ENCODE measurements at places on chromosomes 3 and 15.

- peak; percentile 43 for DNase-seq
These were observed 39.4 kb upstream of the TRIM71 start for GRCh38 chr3:32778389-32778788.

GRCh38 chr3:55688154-55688553 lies 201.0 kb upstream of the WNT5A start:
- no peak for DNase-seq

DNA sequence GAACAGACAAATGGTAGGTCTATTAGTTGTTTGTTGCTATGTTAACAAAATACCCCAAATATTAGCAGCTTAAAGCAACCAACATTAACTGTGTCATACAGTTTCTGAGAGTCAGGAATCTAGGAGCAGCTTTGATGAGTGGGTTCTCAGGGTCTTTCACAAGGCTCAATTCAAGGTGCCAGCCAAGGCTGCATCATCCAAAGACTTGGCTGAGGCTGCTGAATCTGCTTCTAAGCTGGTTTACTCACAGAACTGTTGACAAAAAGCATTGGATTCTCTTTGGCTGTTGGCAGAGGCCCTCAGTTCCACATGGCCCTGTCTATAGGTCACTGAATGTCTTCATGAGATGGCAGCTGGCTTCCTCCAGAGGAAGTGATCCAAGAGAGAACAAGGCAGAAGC lies 40.3 kb upstream of the TSC22D2 start:
- no peak for DNase-seq

- peak; percentile 70 for DNase-seq
These were observed 4.3 kb downstream of the BTBD1 start for GRCh38 chr15:83062768-83063180.

DNA sequence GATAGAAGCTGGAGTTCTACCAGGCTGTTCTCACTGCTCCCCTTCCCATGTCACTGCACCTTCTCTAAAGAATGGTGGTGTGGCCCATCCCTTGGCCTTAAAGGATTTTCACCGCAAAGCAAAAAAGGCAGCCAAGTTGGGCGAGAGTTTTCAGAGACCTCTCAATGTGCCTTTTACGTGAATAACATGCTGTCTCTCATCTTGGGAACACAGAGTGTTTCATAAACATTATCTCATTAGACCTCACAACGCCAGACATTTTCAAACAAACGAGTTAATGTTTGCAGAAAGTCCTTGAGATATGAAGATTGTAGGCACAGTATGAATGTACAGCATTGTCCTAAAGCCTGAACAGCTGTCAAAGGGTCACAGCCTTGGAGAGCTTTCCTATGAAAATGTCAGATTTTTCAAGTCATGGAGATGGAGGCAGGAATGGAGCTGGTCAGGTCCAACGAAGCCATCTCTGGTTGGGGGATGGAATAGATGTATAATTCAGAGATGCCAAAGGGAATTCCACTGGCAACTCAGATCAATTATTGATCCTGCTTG lies 21.3 kb downstream of the TM4SF1 start:
- DNase-seq, result no peak

DNA sequence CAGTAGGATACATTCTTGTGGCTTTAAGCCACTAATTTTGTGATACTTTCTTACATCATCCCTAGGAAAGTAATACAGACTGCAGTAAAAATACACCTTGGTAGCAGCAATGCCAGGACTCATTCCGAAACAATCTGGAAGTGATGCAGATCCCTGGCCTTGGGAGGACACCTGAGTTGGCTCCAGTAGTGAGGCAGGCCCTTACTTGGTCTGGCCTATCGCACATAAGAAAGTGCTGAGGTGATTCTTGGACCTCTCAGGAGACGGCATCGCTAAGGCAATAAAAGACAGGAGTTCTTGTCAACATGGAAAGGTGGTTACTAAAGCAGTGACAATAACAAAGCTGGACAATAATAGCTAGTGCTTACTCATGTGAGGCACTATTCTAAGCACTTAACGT lies 126.5 kb downstream of the SUCNR1 start:
- DNase-seq, result no peak

- DNase-seq, result no peak
These were observed 26.1 kb upstream of the LOXL1 start for GRCh38 chr15:73900095-73900712.

- peak; percentile 97 for DNase-seq
These were observed 63.9 kb downstream of the IQSEC1 start for GRCh38 chr3:13009132-13009945.

DNA sequence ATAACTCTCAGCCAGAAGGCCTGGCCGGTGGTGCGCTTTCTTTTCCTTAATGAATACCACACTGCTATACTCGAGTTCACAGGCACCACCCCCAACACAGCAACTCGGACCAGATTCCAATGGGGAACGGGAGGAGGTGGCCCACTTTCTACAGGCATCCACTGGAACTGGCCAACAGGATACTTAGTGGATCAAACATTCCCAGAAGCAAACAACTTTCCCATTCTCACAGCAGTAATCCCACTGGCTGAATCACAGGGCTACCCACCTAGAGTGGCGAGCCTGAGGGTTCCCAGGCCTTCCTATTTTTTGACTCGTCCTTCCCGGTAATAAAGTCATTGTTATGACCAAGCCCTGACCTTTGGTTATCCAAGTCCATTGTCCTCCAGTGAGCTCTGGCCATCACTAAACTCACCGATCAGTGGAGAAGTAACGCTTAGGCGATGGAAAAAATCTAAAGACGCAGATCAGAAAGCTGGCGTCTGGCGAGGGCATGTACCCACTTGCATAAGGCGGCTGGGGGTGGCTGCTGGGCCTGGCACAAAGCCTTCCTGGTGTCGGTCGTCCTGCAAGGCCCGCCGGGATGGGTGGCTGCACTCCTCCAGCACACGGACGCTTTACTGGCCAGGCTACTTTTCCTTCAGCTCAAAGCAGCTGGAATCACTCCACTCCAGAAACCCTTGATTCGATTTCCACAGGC lies 1.2 kb downstream of the EOGT start:
- DNase-seq, result no peak

GRCh38 chr3:171189394-171190080 lies 163.0 kb upstream of the SLC2A2 start:
- no peak for DNase-seq

GRCh38 chr3:188236271-188236670 lies 82.3 kb downstream of the LPP start:
- no peak for DNase-seq

DNA sequence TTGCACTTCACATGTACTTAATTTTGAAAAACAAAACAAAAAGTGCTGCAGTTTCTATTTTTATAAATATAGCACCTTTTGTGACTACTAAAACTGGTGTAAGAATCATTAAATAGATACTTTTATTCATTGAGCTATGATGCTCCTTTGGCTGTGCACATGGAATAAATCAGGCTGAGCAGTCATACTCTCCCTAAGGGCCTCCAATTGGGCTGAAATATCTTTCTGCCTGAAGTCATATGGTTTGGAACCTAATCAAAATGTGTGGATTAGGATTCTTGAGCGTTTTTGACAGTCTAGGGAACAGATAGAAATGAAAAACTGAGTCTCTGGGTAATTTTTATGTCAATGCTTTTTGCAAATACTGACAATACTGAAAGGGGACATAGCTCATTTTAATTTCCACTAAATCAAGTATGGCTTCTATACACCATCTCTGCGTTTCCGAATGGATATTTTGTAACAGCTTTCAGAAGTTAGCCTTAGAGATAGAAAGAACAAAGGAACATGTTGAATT lies 392.2 kb upstream of the ROBO1 start:
- DNase-seq, result no peak

DNA sequence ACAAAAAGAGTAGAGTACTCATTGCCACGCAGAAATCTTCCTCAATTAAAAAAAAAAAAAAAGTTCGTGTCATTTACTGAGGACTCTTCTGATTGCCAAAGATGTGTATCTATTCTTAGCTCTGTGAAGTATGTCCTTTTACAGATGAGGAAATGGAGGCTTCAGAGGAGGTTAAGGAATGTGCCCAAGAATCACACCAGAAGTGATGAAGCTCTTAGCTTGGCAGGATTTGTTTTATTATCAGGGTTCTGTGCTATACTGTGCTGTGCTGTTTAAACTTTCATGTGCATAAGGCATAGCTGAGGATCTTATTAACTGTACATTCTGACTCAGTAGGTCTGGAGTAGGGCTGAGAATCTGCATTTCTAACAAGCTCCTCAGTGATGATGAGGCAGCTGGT lies 665.2 kb upstream of the ADAMTS9 start:
- DNase-seq, result no peak

DNA sequence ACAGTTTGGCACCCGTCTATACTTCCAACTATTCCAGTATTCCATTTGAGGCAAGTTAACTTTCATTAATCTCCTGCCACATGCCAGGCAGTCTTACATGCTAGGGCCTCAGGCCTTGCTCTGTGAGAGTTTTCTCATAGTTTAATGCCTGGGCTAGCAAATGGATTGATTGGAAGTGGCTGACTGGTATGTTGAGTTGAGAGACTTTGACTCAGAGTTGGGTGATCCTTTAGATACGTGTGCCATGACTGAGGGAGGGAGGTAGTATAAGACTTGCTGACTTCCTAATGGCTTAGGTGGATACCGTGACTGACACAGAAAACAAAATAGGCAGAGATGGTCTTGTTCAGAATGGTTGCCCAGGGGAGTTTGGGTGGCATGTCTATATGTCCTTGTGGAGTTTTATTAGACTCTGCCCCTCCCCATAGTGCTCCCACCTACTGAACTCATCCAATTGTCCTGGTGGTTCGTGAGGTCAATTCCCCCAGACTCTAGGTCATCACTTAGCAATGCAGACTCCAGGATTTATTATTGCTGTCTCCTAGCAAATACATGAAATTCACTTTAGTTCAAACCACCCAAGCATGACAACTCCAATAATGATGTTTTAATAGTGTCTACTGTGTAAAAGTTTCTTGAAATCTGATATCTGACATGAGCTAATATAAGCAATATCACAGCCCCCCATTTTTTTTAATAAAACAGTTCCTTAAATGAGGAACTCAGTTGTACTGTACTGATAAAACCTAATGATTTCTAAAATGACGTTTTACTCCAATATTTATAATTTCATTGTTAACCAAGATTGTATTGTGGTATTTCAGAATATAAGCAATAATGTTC lies 413.9 kb upstream of the MDFIC2 start:
- no peak for DNase-seq

DNA sequence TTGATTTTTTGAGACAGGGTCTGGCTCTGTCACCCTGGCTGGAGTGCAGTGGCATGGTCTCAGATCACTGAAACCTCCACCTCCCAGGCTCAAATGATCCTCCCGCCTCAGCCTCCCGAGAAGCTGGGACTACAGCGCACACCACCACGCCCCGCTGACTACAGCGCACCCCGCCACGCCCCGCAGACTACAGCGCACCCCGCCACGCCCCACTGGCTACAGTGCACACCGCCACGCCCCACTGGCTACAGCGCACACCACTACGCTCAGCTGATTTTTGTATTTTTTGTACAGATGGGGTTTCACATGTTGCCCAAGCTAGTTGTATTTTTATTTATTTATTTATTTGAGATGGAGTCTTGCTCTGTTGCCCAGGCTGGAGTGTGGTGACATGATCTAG lies 35.6 kb downstream of the SLC51A start:
- DNase-seq, result no peak

GRCh38 chr3:180693656-180694055 lies 14.4 kb upstream of the CCDC39 start:
- DNase-seq, result no peak

GRCh38 chr3:48750856-48751255 lies 33.8 kb upstream of the IP6K2 start:
- peak; percentile 35 for DNase-seq

- DNase-seq, result peak; percentile 98
These were observed 16.7 kb upstream of the CMTM7 start for GRCh38 chr3:32374788-32375595.

DNA sequence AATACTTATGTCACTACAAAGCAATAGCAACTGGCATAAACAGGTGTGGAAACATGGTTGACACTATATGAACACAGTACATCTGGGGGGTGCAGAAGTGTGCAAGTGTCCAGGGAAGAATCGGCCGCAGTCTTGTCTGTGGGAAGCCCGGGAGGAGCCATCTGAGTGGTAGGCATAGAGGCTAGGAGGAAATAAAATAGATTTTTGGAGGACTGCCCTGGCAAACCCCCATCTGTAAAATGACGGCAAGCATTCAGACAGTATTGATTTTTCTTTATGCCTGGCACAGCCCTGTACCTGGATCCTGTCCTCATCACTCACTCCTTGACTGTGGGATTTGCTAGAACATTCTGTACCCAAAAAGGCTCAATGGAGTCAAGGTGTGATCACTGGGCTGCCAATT lies 31.3 kb downstream of the THSD4 start:
- no peak for DNase-seq

- DNase-seq, result no peak
These were observed 86.1 kb upstream of the SERPINI2 start for GRCh38 chr3:167559924-167560323.

GRCh38 chr3:150370999-150371398 lies 37.1 kb upstream of the TSC22D2 start:
- DNase-seq, result no peak

DNA sequence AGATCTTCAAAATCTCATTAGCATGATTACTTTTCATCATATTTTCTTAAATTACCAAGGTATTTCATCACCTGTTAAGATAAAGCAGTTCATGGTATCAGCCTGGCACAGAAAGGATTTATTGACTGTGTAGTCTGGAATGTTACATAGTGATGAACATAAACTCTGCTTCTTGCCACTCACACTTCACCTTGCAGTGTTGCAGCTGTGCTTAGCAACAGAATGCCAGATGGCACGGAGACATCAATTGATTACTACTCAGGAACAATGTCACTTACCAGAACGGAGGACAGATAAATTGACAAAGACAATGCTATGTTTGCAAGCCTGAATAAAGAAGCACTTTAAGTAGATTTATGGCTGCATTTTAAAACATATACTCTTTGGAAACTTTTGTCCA lies 15.0 kb upstream of the BCHE start:
- no peak for DNase-seq

DNA sequence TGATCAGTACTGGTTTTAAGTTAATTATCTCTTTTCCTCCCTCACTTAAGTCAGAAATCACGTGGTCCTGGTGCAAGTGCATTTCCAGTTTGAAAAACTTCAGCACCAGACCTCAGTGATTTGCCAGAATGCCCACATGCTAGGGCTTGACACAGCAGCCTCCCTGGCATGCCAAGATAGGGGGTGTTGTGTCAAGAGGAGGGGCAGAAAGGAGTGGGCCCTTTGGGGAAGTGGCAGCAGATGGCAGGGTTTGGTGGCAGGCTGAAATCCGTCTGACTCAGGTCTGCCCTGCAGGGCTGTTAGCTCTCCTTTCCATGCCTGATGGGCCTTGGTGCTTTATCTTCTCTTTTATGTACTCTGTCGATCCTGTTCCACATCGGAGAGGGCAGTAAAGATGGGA lies 23.4 kb downstream of the PXK start:
- DNase-seq, result peak; percentile 66

DNA sequence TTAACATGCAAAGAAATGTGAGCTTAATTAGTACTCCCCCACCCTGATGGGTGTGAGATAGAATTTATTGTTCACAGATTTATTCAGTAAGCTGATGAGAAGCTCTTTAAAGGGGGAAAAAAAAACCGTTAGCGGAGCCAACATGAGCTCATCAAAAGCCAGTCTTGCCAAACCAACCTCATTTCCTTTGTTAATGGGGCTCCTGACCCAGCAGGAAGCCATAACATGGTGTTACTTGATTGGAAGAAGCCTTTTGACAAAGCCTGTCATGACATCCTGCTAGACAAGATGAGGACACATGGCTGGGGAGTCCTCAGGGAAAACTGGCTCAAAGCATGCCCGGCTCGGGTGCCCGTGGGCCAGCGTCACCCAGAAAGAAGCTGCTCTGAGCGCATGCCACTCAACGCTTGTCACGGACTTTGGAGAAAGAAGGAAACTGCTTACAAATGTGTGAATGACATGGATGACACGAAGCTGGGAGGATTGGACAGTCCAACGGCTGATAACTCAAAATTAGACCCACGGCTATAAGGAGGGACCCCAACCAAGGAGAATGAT lies 64.6 kb downstream of the SLCO2A1 start:
- no peak for DNase-seq
